ENCODE measurements at places on chromosomes 7 and 10.

GRCh38 chr7:121392277-121393004, 3.7 kb downstream of the FAM3C start:
- DNase-seq = no peak

- DNase-seq = no peak
These were observed 335.8 kb upstream of the MBL2 start for GRCh38 chr10:53108317-53108934.

DNA sequence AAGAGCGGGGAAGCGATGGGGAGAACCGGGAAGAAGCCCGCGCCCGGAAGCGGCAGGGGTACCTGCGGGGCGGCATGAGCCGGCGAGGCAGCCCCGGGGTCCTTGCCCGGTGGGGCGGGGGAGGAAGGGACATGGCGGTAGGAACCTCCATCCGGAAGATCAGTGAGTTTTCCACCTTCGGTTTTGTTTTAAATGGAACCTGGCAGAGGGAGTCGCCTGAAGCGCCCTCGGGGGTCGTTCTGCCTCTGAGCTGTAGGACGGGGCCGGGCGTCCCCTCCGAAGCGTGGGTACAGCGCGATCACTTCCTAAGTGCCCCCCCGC, 471 bp downstream of the PFKP start:
- DNase-seq = no peak

GRCh38 chr10:1364151-1364910, 308.1 kb downstream of the WDR37 start:
- DNase-seq = no peak

DNA sequence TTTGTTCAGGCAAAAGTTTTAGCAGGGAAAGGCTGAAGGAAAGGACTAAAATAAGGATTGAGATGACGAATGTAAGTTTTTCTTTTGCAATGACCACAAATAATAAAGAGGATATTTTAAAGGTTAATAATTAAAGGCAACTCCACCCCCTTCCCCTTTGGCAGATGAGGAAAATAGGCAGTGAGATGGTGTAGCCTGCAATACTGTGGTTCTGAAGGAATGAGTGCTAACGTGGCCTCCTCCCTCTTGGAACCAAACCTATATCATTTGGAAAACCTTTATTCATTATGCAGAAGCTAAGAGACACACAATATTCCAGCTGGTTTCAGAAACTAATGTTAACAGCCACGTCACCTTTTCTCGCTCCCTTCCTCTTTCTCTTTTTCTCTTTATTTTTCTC, 70.9 kb upstream of the COL1A2 start:
- DNase-seq = no peak

DNA sequence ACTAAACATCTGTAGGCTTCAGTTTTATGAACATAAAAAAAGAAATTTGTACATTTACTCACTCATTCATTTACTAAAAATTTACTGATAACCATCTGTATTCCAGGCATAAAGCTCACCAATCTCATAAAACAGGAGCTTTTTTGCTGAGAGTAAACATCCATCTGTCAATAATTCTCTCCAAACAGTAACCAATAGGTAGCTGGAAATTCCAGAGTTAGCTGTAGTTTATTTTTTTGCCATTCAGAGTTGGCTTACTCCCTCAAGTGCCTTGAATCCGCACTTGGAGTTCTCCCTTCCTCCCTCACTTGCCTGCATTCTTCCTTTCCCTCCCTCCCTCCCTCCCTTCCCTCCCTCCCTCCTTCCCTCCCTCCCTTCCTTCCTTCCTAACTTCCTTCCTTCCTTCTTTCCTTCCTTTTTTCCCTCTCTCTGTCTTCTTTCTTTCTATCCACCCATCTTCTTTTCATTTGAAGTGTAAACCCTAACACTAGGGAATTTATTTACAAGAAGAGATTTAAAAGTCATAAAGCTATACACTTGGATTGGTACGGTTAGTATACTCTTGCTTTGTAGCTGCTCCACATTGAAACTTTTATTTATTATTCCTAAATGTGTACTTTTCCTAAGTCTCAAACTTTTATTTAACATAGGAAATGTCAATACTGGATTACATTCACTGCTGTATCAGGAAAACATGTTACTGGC, 44.6 kb upstream of the BICC1 start:
- DNase-seq = no peak

DNA sequence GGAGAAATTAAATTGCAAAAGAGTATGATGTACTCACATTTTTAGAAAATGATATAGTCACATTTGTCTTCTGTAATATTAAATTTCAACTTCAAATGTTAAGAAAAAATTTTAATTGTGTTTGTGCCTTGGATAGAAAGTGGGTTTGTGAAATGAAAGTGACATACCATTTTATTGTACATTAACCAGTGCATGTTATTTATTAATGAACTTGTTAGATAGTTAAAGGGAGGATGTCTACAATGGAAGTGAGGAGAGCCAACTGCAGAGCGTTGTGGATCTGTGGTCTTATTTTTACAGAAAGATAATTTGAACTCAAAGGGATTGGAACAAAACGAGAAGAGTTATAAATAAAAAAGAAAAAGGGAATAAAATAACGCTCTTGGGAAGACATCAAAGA, 291.7 kb downstream of the ARL4A start:
- no peak for DNase-seq

GRCh38 chr7:132828502-132828901, 252.2 kb upstream of the PLXNA4 start:
- no peak for DNase-seq

- peak; percentile 63 for DNase-seq
These were observed at the start of gene TWIST1 for GRCh38 chr7:19117091-19117869. TSS of gene TWIST1 (minus strand) at chr7:19117636. CDS start at chr7:19117321, 315 bp downstream.

- peak; percentile 15 for DNase-seq
These were observed 1.7 kb downstream of the ZEB1 start for GRCh38 chr10:31320550-31321211.

- no peak for DNase-seq
These were observed 990.3 kb downstream of the KCNMA1 start for GRCh38 chr10:76647301-76647700.

DNA sequence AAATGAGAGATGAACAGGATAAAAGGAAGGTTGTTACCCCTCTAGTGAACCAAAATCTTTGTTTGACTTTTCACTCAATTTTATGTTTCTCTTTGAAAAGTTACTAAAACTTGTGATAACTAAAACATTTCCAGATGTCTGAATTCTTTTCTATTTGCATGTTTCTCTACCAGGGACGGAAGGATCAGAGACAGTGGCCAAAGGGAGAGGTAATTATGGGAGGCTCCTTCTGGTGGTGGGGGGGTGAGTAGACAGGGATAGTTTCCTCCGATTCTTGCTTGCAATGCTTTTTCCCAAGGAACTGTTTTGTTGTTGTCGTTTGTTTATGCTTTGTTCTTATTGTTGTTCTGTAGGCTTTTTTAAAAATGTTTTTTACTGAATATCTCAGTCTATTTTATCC, 374.8 kb downstream of the INHBA start:
- DNase-seq = no peak

GRCh38 chr7:157652161-157652953, 315.6 kb downstream of the DNAJB6 start:
- DNase-seq = no peak

DNA sequence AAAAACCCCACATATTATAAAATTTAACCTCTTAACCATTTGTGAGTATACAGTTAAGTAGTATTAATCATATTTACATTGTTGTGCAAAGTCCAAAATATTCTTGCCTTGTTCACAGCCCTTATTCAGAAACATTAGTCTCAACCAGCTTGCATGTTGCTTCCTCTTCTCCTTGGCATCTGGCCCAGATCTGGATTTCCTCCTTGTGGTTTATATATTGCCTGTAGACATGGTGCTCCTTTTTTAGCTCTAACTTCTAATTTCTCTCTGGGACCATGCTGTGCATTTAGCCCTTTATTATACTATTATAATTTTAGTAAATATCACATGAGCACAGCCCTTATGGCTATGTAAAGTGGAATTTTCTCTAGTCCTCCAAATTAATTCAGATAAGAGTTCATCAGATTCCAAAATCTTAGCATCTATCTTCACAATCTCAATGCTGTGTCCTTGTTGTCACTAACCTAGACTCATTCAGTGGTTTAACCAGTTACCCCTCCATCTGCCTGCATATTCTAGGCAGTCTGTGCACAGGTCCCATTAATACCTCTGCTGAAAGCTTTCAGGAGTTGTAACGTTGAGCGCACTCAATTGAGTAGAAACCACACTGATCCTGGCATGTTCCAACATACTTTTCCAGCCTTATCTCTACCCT, 7.9 kb downstream of the CPED1 start:
- no peak for DNase-seq

- no peak for DNase-seq
These were observed 762.0 kb upstream of the IGFBP3 start for GRCh38 chr7:46682836-46683624.

DNA sequence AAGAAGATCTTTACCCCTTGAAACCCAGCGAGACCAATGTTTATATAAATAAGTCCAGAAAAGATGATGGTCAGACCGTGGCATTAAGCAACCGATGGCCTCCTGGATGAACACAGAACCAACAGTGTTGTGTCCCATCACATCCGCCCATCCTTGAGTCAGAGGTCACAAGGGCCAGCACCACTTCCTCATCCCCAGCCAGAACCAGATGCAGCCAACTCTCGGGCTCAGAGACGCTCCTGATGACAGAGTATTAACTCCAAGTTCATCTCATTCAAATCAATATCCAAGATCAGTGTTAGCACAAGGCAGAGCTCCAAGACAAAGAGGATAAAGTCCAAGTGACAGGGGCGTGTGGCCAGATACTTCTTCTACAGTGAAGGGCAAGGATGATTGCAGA, 63.5 kb downstream of the FAM53B start:
- DNase-seq = no peak

- DNase-seq = no peak
These were observed 199.0 kb downstream of the GPR37 start for GRCh38 chr7:124566583-124566982.

DNA sequence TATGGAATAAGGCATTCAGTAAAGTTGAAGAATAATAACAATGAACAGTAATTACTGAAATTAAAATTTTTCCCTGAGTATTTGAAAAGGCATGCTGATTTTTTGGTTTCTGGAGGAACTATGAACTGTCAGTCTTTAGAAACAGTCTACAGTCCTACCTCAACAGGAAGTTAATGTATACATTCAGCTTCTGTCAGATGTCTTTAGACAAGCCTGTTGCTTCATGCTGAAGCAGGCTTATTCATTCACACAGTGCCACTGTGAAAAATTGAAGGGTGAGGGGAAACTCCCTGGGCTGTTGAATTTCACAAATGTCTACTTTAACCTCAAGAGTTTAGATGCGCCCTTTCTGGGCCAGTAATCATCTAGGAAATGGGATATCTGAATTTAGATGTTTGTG, 3.5 kb downstream of the NRF1 start:
- no peak for DNase-seq

DNA sequence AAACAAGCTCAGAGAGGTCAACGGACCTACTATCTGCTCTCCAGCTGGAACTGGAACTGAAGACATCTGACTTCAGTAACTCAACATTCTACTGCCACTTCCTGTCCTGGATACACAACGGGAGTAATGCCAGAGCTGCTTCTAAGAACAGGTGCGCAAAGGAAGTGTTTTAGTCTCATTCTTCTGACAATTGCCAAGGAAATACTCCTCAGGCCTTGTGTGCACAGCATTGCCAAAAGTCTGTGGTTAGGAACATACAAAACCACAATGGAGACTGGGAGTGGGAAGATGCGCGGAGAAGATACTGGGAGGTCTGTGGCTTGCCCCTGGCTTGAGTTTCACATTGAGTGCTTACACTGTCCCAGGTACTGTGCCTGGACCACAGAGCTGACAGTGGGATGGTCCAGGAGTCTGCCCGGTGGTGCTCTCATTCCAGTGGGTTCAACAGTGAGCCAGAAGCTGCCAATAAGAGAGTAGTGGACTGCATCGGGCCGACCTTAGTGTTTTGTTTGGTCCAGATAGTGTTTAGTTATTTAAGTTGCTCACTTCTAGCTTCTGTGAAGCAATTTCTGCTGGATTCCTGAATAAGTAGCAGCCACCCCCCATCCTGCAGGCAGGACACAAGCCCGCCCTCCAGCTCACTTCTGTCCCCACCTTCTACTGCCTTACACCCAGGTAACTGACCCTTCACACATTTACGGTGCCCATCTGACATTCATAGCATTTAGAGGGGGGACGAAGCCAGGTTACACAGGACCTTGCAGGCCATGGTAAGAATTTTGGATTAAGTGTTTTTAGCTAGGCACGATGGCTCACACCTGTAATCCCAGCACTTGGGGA, 10.3 kb downstream of the TBL2 start:
- DNase-seq = no peak

GRCh38 chr10:86439544-86439943, 72.9 kb upstream of the GRID1 start:
- no peak for DNase-seq

DNA sequence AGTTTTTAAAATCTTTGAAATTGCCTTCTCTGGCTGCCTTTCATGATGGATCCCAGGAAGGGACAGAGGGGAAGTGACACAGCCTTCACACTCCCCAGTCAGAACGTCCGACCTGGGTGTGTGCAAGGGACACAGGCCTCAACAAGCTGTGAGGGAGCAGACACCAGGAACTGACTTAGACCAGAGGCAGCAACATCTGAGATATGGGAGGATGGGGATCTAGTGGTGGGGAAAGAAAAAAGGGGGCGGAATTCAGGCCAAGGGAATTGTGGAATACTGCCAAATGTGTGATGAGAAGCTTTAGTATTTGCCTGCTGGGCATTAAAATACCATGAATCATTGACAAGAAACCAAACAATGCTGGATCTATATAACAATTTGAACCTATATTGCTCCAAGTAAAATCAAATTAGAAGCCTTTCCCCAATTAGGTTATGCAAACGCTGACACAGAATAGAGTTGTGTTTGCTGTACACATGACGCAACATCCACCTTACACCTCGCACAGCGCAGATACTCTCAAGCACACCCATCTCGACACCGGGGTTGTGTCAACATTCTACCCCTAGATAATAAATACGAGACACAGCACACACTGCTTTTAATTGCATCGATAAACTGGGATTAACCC, 17.2 kb upstream of the MNX1 start:
- DNase-seq = no peak

DNA sequence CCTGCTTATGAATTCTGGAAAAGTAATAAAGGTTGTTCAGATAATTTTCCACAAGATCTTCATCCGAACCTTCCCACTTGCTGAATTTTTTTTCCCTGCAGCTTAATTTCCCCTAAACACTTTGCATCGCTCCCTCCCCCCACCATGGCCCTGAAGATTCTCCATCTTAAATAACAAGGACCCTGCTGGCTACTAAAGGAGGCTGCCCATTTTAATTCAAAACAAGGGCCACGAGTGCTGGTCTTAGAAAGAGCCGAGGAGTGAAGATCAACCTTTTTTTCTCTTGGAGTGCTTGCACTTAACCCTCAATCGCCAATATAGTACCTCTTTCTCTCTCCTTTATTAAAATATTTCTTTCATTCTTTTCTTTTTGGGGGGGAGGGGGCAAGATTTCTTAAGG, 9.2 kb upstream of the SP8 start:
- no peak for DNase-seq
